Bronchial smooth muscle cell (primary cell): ENCODE measurements at places on chromosomes 11 and 22. TPM values are rescaled to one million over a fixed set of nuclear protein-coding genes. Genes with fewer than 3 reads are reported as not detected.

FOXR1 gene
- not detected in 2 replicates for total RNA-seq

DBX1 gene
- total RNA-seq = not detected in 2 replicates

MOGAT2 gene
- total RNA-seq = under 0.01 TPM in 1 of 2 replicates, not detected in the other

LARGE1 gene
- 9.8 and 11.2 TPM in 2 replicates for total RNA-seq

ENTHD1 gene
- total RNA-seq = not detected in 2 replicates

TMPRSS13 gene
- total RNA-seq = not detected in 2 replicates

MLC1 gene
- total RNA-seq = not detected in 2 replicates

GAB2 gene
- 4.9 and 14.1 TPM in 2 replicates for total RNA-seq

ATG16L2 gene
- total RNA-seq = 4.7 and 6.4 TPM in 2 replicates

PHLDA2 gene
- total RNA-seq = 0.52 and 1.7 TPM in 2 replicates

CCDC73 gene
- total RNA-seq = under 0.01 TPM in 1 of 2 replicates, not detected in the other

OR56B4 gene
- not detected in 2 replicates for total RNA-seq

MFRP gene
- total RNA-seq = not detected in 2 replicates

USH1C gene
- not detected in 2 replicates for total RNA-seq

SAA4 gene
- not detected in 2 replicates for total RNA-seq

UPB1 gene
- total RNA-seq = not detected in 2 replicates
